ENCODE measurements at places on chromosomes 6 and 20.

DNA sequence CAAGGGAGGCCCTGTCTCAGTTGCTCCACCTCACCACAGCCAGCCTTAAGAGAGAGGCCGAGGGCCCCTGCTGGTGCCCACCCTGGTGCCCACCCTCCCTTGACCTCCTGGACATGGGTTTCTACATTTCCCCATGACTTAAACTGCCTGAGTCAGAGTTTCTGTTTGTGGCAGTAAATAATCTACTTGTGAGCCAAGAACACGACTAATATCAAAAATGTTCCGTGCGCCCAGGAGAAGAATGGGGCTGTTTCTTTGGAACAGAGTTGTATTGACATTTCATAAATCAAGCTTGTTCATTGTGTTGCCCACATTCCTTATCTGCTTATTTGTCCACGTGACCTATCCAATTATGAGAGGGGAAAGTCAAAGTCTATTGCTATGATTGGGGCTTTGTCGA, 143.5 kb downstream of the ANKRD60 start:
- no peak for DNase-seq

GRCh38 chr6:167526465-167527368, 201.8 kb downstream of the TTLL2 start:
- no peak for DNase-seq

GRCh38 chr6:14660806-14661579, 543.4 kb downstream of the CD83 start:
- no peak for DNase-seq

DNA sequence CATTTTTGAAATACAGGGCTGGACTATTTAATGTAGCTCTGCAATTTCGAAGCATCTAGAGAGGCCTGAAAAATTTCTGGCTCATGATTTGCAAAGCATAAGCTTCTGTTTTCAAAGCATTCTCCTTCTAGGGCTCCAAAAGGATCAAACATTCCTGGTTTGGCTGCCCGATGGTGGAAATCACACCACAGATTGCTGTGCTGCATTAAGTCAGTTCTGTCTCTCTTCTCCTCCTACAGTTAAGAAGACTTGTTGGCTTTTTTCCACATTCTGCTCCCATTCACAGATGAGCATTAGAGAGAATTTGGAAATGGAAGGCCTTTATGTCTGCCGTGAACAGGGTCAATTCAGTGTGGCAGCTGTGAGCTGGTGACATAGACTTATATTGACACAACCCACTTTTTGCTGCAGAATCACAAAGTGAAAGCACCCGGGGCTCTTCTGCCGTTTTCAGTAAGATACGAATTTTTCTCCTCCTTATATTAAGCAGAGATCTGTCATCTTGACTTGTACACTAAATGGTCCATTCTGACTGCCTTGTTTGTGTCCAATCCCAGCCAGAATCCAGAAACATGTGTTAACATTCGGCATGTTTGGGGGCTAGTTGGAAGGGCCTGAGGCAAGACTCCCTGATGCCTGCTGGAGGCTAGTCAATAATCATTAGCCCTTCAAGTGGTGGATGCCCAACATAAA, 330.8 kb upstream of the DEFB112 start:
- no peak for DNase-seq

GRCh38 chr20:34525342-34525708, 9.1 kb downstream of the DYNLRB1 start:
- no peak for DNase-seq

- no peak for DNase-seq
Measured at GRCh38 chr6:140485740-140486449, 1111.4 kb upstream of the CITED2 start.

DNA sequence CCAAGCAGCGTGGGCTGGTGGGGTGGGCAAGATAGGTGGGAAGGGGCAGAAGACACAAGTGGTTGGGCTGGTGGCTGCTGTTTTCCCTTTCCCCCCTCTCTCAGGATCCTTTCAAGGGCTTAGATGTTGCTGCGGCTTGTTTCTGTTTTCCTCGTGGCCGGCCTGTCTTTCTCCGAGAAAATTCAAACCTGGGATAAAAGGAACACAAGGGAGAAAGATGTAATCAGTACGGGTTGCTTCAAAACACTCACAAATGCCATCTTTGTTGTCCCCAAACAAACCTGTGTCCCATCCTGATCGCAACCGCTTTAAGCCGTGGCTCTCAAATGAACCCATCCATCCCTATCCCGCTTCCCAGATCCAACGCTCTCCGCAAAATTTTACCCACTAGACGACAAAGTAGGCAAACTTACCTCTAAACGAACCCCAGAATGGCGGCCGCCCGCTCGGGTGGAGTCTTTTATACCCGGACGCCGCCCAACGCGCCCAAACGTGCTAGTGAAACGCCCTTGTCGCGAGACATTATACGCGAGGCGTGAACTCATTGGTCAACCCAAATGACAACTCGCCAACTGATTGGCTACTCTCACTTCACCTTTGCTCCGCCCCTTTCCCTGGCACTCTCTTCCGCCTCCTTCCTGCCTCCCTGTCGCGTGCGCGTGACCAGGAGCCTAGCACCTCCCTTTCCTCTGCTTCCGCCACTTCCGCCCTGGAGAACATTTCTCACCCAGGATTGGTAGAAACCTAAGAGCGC, at the start of gene PPP1R10:
PPP1R10 (minus strand) TSS at position 433 of the 754 bp plus-strand sequence. CDS start 7,299 bp downstream, outside the sequence.
- DNase-seq: peak; percentile 34

DNA sequence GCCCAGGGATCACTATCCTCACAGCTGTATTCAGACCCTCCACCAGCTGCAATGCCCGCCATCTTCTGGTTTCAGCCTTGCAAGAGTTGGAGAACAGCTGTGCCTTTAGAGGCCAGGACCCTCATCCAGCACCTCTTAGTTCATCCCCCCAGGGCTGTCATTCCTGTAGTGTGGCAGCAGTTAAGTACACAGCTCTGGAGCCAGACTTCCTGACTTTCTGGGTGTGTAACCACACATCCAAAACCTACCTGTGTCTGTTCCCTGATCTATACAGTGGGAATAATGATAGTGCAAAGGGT, 452 bp upstream of the TREM2 start:
- DNase-seq: no peak

- DNase-seq: no peak
Measured at GRCh38 chr6:17994019-17994418, 6.6 kb upstream of the KIF13A start.

DNA sequence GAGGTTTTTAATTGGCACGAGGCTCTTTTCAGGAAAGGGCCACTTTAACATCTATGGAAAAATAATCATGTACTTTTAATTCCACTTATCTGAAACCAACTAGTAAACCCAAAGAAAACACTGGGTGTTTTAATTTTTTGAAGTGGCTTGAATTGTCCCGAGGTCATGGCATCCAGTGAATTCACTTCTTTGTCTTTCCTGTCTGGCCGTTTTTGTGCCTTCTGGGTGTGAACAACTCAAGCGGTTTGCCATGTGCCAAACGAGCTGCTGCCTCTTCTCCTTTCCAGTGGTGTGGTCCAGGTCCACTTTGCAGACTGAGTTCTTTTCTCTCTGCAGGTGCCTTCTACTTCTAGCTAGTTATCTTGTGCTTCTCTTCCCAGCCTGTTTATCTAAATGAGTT, 117.5 kb downstream of the PLCB4 start:
- no peak for DNase-seq

GRCh38 chr20:33309631-33310030, 26.6 kb downstream of the BPIFB1 start:
- DNase-seq: no peak

DNA sequence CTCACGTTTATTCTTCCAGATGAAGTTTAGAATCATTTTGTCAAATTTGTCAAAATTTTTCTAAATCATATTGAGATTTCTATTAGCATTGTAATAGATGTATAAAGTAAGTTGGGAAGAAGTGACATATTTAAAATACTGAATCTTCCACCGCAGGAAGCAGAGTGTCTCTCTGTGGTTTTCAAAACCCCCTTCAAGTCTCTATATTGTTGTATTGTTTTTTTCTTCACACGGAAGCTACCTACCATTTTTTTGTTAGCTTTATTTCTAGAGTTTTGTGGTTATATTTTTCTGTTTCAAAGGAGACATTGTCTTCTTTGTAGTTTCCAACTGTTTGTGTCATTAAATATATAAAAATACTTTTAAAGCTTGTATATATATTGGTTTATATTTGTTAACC, 188.6 kb downstream of the ZDHHC14 start:
- no peak for DNase-seq

DNA sequence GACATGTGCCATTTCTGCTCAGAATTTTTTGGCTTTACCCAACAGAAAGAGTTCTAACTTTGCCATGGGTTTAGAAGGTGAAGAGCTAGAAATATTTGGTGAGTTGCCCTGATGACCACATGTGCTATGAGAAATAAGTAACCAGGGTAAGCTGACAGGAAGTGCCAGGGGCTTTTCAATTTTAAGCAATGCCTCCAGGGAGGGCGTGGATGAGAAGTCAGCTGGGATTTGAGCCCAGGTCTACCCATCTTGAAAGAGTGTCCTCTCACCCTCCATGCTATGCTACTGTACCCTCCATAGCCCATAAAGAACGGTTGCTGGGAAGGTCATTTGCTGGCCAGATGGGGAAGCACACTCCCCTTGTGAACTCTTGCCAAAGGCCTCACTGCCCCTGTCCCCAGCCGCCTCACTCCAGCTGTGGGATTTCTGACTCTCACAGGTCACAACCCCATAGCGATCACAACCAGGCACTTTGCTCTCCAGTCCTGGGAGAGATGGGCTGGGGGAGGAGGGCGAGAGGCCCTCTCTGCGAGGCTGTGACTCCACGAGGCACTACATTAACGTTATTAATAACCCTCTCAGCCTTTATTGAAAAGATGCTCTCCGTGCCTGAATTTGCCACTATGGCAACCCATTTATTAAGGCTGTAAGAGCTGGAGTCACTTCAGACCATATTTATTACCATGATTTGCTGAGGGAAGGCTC, 291.1 kb downstream of the DHX35 start:
- no peak for DNase-seq

DNA sequence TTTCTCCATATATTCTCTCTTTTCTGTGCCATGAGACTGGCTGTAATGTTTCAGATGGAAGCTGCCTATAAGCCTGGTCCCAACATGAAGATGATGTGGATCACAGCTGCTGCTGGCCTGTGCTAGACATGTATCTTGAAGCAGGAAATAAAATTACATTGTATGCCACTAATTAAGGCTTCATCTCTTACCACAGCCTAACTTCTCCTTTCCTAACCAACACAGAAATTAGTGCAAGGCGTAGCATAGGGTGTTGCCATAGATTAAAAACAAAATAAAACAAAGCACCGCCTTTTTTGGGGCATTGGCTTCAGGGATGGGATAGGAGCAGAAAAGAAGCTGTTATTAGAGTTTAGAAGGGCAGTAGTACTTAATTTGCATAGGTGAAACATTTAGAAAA, 4.7 kb upstream of the SLC17A4 start:
- DNase-seq: no peak

DNA sequence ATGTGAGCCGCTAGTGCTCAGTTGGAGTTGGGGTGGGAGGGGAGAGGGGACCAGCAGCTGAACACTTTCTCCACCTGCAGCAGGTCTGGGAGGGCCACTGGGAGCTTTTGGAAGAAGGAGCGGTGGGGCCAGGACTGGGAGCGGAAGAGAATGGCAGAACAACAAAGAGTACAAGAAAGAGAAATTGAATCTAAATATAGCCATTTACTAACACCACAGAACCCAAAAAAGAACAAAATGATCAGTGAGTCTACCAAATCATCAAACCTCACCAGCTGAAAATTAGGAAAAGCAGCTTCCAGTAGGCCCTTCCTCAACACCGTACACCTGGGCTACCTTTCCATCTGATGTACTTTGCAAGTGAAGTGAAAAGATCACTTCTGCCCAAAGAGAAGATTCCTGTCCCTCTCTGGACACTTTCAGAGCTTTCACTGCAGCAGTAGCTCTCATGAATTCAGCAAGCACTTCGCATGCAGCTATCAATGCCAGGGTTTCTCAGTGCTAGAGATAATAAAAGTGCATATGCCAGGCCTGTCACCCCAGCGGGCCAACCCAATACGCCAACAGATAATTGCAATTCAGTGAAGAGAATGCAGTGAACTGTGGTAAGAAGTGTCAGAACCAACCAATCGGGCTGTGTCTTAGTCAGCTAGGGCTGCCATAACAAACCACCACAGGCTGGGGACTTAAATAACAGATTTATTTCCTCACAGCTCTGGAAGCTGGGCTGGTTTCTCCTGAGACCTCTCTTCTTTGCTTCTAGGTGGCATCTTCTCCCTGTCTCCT, 597 bp downstream of the LY86 start:
- no peak for DNase-seq

GRCh38 chr6:43900916-43901732, 131.1 kb downstream of the VEGFA start:
- DNase-seq: no peak

GRCh38 chr20:31718952-31719643, 3.6 kb downstream of the BCL2L1 start:
- DNase-seq: no peak

DNA sequence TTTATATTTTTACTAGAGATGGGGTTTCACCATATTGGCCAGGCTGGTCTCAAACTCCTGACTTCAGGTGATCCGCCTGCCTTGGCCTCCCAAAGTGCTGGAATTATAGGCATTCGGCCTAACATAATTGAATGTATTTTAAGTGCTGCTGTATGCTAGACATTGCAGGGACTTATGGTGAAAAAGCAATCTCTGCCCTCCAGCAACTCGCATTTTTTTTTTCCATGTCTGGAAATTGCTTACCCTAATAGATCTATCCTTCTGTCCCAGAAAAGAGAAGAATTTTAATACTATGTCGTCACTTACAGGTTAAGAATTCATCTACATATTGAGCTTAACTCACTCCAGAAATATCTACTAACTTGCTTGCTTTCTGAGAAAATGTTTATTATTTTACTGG, 10.4 kb downstream of the ITCH start:
- no peak for DNase-seq

GRCh38 chr6:6781172-6781872, 192.8 kb downstream of the LY86 start:
- DNase-seq: no peak

DNA sequence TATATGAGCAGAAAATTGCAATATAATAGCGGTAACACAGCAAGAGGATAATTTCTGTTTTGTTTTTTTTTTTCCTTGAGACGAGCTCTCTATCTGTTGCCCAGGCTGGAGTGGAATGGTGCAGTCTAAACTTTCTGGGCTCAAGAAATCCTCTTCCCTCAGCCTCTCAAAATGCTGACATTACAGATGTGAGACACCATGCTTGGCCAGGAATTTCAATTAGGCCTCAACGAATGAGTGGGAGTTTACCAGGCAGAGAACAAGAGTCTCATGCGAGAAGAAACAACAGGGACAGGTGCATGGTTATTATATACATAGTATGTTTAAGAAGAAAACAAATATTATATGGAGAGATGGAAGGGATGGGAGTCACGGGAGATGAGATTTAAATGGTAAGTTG, 111.4 kb downstream of the ATXN1 start:
- no peak for DNase-seq

DNA sequence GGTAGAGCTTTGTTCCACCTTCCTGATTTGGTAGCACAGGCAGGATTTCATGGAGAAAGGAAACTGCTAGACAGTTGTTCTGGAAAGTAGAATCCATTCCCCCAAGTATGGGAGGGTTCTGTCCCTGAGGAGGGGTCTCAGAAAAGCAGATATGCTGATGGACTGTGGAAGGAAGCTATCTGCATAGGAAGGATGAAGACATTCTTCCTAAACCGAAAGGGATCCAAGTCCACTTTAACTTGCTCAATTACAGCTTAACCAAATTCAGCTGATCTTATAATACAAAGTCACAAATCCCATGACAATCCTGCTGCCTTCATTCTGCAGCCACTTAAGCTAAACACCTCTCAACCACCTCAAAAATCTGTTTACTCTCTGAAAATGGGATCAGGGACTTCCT, 2.6 kb downstream of the MAN1A1 start:
- no peak for DNase-seq

All from cortex of kidney (tissue), 1 donor.